SK-MEL-5 (cell line): ENCODE measurements at places on chromosomes 6 and 20.

DNA sequence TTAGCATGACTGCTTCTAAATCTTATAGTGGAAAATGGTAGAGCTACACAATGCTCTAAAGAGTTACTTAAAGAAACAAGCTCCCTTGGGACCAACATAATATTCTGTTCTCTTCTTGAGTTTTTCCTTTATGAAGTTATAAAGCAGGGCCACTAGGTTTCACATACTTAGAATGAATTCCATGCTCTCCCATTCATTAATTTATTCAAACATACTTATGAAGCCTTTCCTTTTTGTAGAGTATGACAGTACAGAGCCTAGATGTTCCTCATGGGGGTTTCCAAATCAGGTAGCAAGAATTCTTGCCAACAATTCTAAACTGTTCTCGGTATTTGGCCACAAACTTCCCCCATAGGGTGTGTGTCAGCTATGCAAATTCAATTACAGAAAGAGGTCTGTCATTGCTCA, 20.6 kb upstream of the FABP7 start:
- no peak for DNase-seq

- DNase-seq = no peak
Observed at GRCh38 chr6:158313989-158314388, 1.7 kb downstream of the TULP4 start.

GRCh38 chr6:105794239-105794638, 291.9 kb upstream of the PRDM1 start:
- DNase-seq = no peak

DNA sequence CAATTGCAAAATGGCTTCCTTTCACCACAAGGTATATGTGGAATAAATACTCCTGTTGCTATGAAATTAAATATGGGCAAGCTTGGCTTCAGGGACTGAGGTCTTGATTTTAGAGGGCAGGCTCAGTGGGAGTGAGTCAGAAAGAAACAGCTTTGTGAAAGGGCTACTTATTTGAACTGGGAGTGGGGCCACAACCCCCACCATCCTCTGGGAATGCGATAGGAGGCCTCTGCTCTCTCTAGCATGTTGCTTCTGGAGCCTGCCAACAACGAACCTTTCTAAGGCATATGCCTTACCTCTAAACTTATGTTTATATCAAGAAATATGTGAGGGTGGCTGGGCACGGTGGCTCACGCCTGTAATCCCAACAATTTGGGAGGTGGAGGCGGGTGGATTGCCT, 149.7 kb downstream of the LRRC1 start:
- DNase-seq = no peak

DNA sequence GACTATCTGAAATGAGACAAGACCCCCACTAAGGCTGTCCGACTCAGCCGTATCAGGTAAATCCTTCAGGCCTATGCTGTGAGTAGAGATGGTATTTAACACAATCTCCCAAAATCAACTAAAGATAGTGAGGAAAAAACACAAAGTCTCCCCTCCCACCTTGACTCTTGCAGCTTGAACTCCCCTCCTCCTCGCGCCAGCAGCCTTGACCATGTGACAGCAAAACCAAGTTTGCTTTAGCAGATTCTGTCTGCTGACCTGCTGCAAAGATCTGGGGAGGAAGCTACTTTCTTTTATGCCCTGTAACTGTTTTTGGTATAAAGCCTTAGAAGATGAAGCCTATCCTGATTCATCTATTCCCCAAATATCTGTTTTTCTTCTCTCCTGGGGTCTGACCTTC, 509.5 kb downstream of the CDH26 start:
- DNase-seq = no peak

- no peak for DNase-seq
Observed at GRCh38 chr6:148523551-148523950, 180.9 kb downstream of the SASH1 start.

GRCh38 chr6:7261032-7261841, 51.8 kb downstream of the SSR1 start:
- DNase-seq = peak; percentile 93

DNA sequence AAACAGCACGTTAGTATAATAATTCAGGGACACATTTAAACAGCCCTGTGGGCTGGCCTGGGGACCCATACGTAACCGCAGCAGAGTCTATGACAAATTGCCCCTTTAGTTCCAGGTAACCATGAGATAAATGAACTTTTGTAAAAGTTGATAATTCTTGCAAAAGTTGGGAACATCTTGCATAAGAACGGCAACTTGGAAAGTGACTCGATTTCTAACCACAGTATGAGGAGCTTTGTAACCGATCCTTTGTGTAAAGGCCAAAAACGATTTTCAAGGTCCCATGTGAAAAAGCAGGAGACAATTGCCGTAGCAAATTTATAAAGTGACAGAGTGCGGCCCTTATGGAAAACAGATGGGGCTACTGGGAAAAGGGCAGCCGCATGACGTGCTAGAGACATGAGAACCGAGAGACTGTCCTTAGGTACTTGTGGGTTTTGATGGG, 81.6 kb downstream of the PSMG4 start:
- DNase-seq = no peak

DNA sequence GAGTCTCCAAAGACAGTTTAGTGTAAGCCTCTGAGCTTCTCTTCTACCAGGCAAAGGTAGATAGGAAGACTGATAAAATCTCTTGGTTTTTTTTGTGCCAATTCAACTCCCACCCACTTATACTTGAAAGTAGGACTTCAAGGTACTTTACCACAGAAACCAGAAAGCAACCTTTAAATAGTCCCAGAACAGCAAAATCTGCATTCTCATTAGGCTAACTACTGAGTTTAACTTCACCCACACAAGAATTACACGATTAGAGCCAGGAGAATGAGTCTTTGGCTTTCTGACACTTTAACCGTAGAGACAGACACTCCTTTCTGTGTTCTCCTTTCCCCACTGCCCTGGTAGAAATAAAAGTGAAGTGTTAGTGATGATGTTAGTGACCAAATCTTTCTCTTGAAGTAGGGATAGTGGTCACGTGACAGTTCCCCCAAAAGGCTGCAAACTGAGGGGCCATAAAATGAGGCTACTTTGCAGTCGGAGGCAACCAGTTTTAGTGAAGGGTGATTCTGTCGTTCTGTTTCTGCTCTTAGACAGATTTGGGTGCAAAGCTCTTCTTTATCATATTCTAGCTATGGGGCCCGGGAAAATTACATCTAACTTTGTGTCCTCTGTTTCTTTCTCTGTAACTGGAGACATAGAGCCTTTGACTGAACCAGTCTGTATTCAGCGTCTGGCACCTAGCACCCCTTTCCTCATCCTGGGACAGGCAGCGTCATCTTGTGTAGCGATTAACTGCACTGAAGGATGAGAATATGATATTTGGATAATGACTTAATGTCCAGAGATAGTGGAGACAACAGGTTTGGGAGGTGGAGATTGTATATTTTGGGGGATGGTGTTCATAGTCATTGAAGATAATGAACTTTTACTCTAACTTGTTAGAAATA, 206.4 kb upstream of the CITED2 start:
- DNase-seq = no peak

GRCh38 chr20:58406422-58407001, 17.5 kb downstream of the VAPB start:
- DNase-seq = no peak

- no peak for DNase-seq
Observed at GRCh38 chr6:144723431-144723830, 438.3 kb downstream of the UTRN start.

DNA sequence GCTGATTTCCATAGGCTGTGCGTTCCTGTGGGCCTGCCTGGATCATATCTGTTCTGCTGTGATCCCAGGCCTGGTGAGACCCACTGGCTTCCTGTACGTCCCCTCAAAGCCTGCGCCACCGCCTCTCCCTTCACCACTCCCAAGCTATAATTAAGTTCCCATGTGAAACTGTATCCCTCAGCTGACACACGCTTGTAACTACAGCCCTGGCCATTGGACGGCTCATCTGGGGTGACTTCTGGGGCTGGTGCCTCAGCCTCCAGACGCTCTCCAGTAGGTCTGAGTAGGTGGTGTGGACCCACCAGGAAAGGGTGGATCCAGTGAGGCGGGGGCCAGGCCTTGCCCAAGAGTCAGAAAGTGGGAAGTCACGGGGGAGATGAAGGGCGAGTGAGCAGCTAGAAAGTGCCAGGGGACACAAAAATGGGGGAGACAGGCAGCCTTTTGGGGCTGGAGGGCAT, 21.0 kb downstream of the PPARD start:
- DNase-seq = no peak

- DNase-seq = no peak
Observed at GRCh38 chr6:42320762-42321161, 103.1 kb upstream of the MRPS10 start.

DNA sequence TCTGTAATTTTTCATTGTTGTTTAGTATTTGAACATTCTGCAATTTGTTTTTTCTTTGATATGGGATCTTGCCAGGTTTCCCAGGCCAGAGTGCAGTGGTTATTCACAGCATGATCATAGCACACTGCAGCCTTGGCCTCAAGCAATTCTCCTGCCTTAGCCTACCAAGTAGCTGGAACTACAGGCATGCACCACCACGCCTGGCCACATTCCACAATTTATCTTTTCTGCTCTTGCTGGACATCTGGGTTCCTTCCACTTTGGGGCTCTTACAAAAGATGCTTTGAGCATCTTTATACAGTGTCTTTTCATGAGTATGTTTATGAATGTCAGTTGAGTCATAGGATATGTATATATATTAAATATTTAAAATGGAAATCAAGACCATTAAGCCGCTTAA, 42.0 kb downstream of the PGM3 start:
- DNase-seq = no peak

DNA sequence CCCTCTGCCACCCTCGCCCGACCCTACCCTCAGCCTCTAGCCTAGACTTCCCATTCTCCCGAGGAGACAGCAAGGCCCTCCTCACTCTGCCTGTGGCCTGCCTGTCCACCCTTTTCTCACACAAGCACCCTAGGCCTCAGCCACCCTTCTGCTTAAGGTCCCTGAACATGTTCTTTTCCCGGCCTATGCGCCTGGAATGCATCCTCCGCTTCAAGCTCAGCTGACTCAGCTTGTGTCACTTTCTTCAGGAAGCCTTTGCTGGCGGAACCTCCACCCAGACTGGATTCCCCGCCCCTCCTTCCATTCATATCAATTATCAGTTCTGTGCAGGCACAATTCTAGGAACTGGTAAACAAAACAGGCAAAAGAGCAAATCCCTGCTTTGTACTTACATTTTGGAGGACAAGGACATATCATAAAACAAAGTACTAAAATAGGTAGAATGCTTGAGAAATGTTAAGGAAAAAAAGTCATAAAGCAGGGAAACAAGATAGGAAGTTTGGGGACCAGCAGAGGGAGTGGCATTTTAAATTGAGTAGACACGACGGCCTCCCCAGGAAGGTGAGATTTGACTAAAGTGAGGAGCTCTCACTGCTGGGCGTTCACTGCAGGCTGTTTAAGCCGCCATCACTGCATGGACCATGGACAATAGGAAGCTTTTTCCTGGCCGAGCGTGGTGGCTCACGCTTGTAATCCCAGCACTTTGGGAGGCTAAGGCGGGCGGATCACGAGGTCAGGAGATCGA, 17.9 kb upstream of the SNHG17 start:
- no peak for DNase-seq

GRCh38 chr6:154986787-154987235, 8.3 kb upstream of the TIAM2 start:
- no peak for DNase-seq

DNA sequence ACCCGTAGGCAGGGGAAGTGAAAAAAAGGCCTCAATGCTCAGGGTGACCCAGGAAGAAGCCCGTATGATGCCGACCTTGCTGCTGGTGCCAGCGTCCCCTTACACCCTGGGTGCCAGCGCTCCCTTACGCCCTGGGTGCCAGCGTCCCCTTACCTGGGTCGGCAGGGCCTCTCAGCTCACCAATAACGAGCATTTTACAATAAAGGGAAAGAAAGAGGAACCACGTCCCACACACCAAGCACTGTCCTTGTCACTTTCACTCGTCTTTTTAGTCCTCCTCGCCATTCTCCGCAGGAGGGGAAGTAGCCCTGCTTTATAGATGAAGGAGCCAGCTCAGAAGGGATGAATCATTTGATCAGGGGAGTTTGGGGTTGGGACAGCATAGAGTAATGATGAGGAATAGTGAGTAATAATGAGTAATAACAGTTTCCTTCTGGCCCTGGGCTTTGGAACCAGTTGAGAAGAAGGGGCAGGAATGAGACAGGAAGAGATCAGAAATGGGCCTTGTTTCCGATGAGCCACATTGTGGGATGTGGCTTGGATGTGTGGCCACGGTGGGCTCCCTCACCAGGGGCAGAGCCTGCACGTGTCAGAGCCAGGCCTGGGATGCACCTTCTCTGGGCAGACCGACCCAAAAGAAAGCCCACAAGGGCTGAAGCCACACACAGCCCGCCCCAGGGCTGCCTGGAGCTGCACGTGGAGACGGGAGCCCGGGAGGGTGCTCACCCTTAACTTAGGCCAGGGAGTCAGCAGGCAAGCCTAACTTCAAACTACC, 75.7 kb downstream of the SYNJ2 start:
- no peak for DNase-seq

DNA sequence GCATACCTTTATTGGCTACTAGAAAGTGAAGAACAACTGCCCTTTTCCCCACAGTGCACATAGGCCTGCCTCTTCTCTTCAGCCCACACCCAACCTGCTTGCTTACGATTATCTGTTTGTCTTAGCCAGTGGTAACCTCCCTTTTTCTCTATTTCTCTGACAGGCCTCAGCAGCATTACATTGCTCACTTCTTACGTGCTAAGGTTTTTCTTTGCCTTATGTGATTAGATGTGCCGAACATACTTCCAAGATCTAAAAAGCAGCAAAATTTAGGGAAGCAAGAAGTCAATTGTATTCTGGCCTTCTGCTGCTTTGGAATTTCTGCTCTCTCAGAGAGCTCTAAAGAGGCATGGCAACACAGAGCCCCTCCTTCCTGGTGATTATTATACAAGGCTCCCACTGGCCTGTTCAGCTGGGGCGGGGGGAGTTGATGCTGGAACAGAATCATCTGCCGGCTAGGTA, 7.0 kb downstream of the B4GALT5 start:
- no peak for DNase-seq

GRCh38 chr6:31422587-31422986, 19.2 kb downstream of the MICA start:
- no peak for DNase-seq

DNA sequence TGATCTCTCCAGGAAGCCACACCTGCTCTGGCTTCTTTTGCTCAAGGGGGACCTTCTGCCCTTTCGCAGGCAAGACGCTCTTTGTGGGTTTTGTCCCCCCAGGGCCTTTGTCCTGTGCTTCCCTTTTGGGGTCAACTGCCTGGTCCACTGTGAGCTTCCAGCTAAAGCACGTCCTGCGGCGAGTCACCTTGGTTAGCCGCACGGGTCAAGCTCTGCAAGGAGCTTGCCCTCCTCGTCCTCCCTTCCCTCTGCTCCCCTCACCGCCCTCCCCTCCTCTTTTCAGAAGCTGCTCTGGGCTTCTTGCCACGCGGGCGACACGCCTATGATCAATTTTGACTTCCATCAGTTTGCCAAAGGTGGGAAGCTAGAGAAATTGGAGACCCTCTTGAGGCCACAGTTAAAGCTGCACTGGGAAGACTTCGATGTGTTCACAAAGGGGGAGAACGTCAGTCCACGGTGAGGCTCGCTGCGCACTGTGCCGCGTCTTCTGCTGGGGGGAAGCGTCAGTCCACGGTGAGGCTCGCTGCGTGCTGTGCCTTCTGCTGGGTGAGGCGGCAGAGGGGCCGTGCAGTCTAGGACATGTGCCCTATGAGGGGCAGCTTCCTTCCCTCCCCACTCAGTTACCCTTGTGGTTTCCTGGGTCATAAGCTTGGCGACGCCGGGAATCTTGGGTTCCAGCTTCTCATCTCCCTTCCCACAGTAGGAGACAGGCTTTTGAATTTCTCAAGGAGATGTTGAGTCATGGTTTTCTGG, 80.2 kb downstream of the SYNJ2 start:
- no peak for DNase-seq
